ENCODE measurements at places on chromosomes 1 and 21. TPM values are rescaled to one million over a fixed set of nuclear protein-coding genes. Genes with fewer than 3 reads are reported as not detected.

The HUNK gene
- total RNA-seq = 3.7 TPM

- no peaks in the 10 kb centered on the region for H3K36me3 ChIP-seq
- no peak for DNase-seq
- H3K4me1 ChIP-seq = no peaks in the 10 kb centered on the region
Observed at GRCh38 chr21:45030682-45031570, 43.5 kb upstream of the ADARB1 start.

GRCh38 chr1:165877940-165878556, 50.6 kb downstream of the UCK2 start:
- no peaks in the 10 kb centered on the region for H3K4me1 ChIP-seq
- H3K27me3 ChIP-seq = no peaks in the 10 kb centered on the region
- no peak overlapping the region for H3K4me3 ChIP-seq
- no peak for DNase-seq
- no peak overlapping the region for H3K27ac ChIP-seq

DNA sequence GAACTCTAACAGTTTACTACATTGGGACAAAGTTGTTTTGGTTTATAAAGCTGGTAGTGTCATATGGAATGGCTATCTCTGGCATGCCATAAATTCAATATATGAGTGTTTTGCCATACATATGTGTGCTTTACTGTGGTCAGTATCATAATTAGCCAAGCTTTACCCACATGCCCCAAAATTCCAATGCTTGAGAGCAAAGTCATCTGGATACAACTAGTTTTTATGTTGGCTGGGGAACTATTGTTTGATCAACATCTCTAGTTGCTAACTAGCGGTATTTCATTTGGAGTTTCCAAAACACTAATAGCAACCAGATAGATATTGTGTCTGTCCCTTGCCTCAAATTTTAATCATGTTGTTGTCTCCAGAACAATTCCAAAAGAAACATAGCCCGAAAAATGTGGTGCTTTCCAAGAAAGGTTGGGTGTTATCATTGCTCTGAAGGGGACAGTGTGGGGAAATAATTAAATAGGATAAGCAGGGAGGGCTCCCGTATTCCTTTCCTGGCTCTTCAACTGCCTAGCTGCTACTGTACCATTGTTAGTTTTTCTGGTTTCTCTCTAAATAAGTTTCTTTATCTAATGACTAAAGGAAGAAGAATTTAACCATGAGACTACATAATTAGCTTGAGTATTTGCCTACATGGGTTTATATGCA, 136.1 kb downstream of the TGFB2 start:
- H3K27me3 ChIP-seq = no peaks in the 10 kb centered on the region
- H3K4me1 ChIP-seq = peaks cover 4% of the 10 kb centered on the region
- no peak overlapping the region for H3K4me3 ChIP-seq
- no peak for DNase-seq
- no peak overlapping the region for H3K27ac ChIP-seq
- no peaks in the 10 kb centered on the region for H3K36me3 ChIP-seq

DNA sequence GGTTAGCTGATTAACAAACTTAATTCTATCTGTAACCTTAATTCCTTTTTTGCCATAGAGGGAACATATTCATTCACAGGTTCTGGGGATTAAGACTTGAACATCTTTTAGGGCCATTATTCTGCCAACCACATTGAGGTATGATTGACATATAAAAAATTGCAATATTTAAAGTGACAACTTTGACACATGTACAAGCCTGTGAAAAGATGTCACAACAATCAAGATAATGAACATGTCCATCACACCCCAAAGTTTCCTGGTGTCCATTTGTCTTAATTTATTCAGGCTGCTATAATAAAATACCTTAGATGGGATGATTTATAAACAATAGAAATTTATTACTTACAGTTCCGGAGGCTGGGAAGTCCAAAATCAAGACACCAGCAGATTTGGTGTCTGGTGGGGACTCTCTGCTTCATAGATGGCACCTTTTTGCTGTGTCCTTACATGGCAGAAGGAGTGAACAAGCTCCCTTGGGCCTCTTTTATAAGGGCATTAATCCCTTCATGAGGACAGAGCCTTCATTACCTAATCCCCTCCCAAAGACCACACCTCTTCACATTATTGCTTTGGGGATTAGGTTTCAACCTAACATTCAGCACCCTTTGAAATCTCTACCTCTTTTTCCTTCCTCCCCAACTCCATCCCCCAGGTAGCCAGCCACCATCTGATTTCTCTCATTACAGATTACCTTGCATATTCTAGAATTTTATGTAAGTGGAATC, 33.0 kb upstream of the TP53BP2 start:
- H3K36me3 ChIP-seq = no peaks in the 10 kb centered on the region
- H3K4me1 ChIP-seq = no peaks in the 10 kb centered on the region
- H3K4me3 ChIP-seq = no peak overlapping the region

- no peak overlapping the region for H3K27ac ChIP-seq
- H3K27me3 ChIP-seq = no peaks in the 10 kb centered on the region
- H3K4me3 ChIP-seq = no peak overlapping the region
- no peak for DNase-seq
- H3K4me1 ChIP-seq = no peaks in the 10 kb centered on the region
Observed at GRCh38 chr1:211198111-211198510, 61.1 kb upstream of the RCOR3 start.

The C1orf116 gene
- 36.5 TPM for total RNA-seq

The RIPPLY3 gene
- 2.0 TPM for total RNA-seq

- peaks cover 7% of the 10 kb centered on the region for H3K4me1 ChIP-seq
- H3K36me3 ChIP-seq = no peaks in the 10 kb centered on the region
- no peaks in the 10 kb centered on the region for H3K27me3 ChIP-seq
- no peak overlapping the region for H3K4me3 ChIP-seq
Observed at GRCh38 chr1:2561898-2562895, 6.0 kb downstream of the TNFRSF14 start.

- DNase-seq = no peak
- H3K4me3 ChIP-seq = no peak overlapping the region
- no peak overlapping the region for H3K27ac ChIP-seq
- no peaks in the 10 kb centered on the region for H3K36me3 ChIP-seq
- no peaks in the 10 kb centered on the region for H3K4me1 ChIP-seq
Observed at GRCh38 chr1:42040159-42040558, 113.1 kb upstream of the GUCA2B start.

DNA sequence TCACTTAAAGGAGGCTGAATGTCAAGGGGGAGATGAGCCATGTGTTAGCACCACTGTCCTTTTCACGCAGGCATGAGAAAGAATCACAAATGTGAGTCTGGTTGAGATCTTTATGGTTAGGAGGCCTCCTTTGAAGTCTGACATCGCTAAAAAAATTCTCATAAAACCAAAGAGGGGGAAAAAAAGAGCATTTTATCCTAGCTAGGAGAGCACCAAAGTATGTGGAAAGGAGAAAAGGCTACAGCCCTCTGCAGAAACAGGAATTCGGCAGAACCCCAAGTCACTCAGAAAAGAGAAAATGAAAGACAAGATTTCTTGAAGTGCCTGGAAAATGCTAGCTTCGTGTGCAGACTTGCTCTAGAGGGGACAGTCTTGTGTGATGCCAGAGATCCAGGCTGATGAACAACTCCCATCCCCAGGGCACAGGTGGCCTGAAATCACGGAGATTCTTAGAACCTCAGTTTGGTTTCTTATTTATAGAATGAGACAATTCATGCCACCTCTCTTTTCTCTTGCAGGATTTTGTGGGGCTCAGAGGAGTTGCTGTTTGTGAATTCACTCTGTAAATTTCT, 61.5 kb downstream of the RUNX1 start:
- H3K27me3 ChIP-seq = no peaks in the 10 kb centered on the region
- H3K27ac ChIP-seq = no peak overlapping the region
- no peak overlapping the region for H3K4me3 ChIP-seq

DNA sequence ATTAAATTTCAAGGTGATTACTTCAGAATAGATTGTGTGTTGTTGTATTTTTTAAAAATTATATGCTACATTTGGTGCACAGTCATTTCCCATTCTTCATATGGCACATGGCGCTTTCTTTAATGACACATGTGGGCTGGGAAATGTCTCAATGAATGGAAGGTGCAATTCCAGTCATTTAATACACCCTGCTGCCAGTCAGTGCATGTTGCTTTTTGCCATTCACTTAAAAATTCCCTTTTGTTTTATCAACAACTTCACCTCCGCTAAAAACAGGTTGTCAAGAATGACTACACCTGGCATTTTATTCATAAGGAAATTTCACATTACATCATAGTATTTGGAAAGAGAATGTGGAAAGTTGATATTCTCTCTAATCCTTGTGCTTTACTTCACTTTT, 716.4 kb upstream of the ADAMTS5 start:
- H3K4me1 ChIP-seq = no peaks in the 10 kb centered on the region
- no peaks in the 10 kb centered on the region for H3K27me3 ChIP-seq
- no peak overlapping the region for H3K27ac ChIP-seq
- H3K36me3 ChIP-seq = no peaks in the 10 kb centered on the region

The GJB3 gene
- 7.1 TPM for total RNA-seq

All from prostate gland (tissue), 2 donors.